ENCODE measurements at places on chromosomes 3 and 15. TPM values are rescaled to one million over a fixed set of nuclear protein-coding genes. Genes with fewer than 3 reads are reported as not detected.

IQCH gene
- 7.7 TPM for total RNA-seq

SQOR gene
- 67.5 TPM for total RNA-seq

KNL1 gene
- 1.1 TPM for total RNA-seq

DNA sequence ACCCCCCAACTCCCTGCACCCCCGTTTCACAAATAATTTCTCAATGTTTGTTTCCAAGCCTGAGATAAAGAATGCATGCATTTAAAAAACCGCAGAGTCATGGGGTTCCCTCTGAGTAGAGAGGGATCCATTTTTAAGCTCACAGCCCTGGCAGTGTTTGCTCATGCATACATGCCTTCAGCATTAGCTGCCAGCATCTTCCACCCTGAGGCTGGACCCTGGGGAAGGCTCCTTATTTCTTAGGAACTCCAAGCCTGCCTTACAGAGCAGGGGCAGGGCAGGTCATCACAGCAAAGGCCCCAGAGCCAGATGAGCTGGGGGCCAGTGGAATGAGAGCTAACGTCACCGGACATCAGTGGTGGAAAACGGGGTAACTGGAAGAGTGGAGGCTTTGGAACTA, 31.3 kb downstream of the TLE3 start:
- no peak for DNase-seq

ALCAM gene
- 36.4 TPM for total RNA-seq

GRCh38 chr15:39135989-39136388, 444.9 kb upstream of the THBS1 start:
- DNase-seq, result no peak

TNFSF10 gene
- total RNA-seq, result 277 TPM

GRCh38 chr15:44137750-44138149, 57.3 kb downstream of the FRMD5 start:
- DNase-seq, result no peak

DNA sequence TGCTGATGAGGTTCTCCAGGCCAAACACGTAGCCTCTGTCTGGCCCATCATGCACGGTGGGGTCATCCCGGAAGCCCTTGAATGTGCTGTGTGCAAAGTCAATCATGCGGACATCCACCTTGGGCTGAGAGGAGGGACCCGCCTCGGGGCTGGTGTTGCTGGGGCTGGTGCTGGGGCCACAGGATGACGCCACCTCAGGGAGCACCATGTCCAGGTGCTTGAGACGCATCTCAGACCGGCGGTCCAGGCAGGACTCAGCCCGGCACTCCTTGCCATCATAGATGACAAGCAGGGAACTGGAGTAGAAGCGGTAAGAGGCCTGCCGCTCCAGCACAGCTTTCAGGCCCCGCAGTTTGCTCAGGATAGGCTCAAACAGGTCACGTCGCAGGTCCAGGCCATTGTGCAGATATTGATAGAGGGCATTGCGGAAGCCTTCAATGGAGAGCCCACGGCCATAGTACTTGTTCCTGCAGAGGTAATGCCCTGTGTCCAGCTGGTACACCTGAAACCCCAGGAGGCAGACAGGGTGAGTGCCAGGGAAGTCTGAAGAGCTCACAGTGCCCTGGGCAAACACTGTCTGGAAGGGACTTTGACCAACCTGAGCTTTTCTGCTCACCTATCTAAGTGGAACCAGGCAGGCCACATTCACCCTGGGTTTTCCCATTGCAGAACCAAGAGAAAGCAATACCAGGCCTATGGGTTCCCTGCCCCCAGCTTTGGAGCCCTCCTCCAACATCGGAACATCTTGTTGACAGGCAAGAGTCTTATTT, 3.6 kb upstream of the GMPPB start:
- no peak for DNase-seq

GRCh38 chr3:155218462-155218861, 75.0 kb downstream of the STRIT1 start:
- no peak for DNase-seq

GRCh38 chr15:76865548-76865991, 39.6 kb downstream of the SCAPER start:
- DNase-seq, result no peak

DNA sequence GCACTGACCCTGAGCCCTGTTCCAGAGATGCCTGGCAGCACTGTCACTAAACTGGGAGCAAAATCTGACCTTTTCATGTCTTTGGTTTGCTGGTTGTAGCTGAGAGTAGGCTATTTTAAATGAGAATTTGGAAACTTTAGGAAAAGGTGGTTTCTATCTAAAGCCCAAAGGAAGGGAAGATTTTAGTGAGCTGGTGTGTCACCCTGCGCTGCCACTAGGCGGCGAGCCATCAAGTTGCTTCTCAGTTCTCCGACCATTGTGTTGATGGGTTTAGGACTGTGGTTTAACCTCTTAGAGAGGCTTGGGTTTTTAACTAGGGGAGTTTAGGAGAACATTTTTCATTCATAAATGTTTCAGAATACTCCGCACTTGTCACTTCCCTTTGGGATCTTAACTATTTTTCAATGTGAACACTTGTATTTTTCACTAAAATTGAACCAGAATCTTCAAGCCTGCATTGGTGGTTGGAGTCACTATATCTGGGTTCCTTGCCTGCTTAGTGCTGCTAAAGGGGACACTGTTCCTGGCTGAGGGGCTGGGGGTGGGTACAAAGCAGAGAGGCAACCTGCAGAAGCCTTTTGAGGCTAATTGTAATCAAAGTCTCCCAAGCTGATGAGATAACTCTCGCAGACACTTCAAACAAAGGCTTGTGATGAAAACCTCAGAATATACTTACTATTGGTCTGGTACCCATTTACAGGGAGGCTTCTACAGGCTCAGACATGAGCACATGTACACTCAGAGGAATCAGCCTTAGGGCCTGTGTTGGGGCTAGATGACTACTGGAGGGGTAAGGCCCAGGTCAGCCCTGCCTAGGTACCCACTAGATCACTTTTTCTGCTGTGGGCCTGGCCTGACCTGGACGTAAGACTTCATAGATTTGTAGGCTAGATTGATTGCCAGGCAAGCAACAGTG, 16.8 kb downstream of the EXOSC7 start:
- no peak for DNase-seq

DNA sequence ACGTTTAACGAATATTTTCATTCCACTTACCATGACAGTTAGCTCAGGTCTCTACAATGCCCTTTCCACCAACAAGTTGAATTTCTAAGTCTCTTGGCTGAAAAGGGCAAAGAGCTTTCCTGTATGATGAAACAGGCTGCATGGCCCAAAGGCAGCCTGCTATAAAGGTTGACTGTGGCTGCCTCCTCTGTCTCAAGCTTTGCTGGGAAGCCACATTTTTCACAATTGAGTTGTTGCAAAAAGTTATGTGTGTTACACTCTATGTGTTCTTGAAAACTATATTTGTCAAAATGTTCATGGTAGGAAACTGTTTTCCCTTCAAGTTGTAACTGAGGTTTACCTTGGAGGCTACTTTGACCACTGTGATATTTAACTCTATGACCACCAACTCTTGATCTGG, 49.5 kb downstream of the DZIP1L start:
- DNase-seq, result no peak

PIF1 gene
- total RNA-seq, result 2.0 TPM

DNA sequence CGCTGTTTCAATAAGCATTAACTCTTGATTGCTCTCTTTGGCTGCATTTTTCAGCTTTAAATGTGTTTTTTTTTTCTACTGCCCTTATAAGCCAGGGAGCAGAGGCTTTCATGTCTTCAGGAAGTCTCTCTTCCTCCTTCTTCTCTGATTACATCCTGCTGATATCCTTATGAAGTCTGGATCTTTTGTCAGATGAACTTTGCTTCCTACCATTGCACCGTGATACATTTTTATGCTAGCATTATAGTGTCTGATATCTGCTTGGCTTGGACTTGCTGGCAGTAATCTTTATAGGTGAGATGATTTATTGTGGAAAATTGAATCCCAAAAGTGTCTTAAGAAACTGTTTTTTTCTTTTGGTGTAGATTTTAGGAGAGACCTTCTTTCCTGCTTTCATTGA, 160.4 kb upstream of the CFAP20DC start:
- DNase-seq, result no peak

GRCh38 chr3:140686128-140686527, 8.3 kb downstream of the TRIM42 start:
- DNase-seq, result no peak

DNA sequence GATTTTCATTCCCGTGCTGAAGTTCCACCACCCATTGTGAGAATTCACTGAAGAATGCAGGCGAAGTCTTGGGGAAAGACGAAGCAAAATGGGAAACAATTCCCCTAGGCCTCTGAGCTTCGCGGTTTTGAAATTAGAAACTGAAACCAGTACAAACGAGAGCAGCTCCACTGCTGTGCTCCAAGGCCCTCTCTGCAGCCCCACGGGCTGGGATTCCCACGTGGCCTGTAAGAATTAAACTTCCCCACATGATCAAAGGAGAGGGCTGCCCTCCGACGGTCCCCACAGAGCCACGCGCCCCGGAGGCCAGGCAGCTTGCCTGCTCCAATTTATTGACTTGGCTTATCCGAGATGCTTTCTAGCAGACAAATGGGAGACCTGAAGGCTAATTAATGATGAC, 144.0 kb downstream of the GREM1 start:
- DNase-seq, result peak; percentile 64

GMNC gene
- 1.9 TPM for total RNA-seq
